ENCODE measurements at places on chromosomes 4 and X.

- no peaks in the 10 kb centered on the region for H3K36me3 ChIP-seq
- H3K4me3 ChIP-seq: no peak overlapping the region
- no peaks in the 10 kb centered on the region for H3K4me1 ChIP-seq
- no peak overlapping the region for H3K27ac ChIP-seq
Measured at GRCh38 chr4:67899096-67899495, 15.3 kb upstream of the TMPRSS11D start.

DNA sequence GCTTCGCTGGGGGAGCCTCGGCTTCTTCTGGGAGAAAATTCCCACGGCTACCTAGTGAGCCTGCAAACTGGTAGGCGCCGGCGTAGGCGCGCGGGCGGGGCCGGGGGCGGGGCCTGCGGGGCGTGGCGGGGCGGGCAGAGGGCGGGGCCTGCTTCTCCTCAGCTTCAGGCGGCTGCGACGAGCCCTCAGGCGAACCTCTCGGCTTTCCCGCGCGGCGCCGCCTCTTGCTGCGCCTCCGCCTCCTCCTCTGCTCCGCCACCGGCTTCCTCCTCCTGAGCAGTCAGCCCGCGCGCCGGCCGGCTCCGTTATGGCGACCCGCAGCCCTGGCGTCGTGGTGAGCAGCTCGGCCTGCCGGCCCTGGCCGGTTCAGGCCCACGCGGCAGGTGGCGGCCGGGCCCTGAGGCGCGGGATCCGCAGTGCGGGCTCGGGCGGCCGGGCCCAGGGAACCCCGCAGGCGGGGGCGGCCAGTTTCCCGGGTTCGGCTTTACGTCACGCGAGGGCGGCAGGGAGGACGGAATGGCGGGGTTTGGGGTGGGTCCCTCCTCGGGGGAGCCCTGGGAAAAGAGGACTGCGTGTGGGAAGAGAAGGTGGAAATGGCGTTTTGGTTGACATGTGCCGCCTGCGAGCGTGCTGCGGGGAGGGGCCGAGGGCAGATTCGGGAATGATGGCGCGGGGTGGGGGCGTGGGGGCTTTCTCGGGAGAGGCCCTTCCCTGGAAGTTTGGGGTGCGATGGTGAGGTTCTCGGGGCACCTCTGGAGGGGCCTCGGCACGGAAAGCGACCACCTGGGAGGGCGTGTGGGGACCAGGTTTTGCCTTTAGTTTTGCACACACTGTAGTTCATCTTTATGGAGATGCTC lies at the start of gene HPRT1:
TSS of gene HPRT1 (plus strand) at position 161 of the 857 bp plus-strand sequence. CDS start at position 308, 147 bp downstream.
- H3K4me3 ChIP-seq: peak within 1 kb of the TSS; percentile 97
- no peaks in the 10 kb centered on the region for H3K4me1 ChIP-seq
- peak; percentile 73 for DNase-seq
- peak within 1 kb of the TSS; percentile 58 for H3K27ac ChIP-seq
- no peaks in the 10 kb centered on the region for H3K27me3 ChIP-seq

- H3K4me3 ChIP-seq: no peak overlapping the region
- H3K27me3 ChIP-seq: no peaks in the 10 kb centered on the region
- no peaks in the 10 kb centered on the region for H3K4me1 ChIP-seq
- no peaks in the 10 kb centered on the region for H3K36me3 ChIP-seq
- H3K27ac ChIP-seq: no peak overlapping the region
Measured at GRCh38 chrX:69203638-69204037, 38.4 kb upstream of the PJA1 start.

DNA sequence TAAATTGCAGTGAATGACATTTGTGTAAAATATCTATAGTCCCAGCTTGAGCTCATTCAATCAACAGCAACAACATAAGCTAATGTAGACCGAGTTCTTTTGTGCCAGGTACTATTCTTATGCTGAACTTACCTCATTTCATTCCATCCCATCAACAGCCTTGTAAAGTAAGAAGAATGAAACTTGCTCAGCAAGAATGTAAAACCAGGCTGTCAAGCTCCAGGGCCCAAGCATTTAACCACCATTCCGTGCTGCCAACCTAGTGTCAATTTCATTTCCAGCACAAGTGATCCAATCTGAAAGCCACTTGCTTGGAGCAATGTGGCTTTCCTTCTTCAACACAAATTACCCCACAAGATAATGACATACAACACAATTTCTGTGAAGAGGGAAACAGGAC lies 36.6 kb downstream of the RASSF6 start:
- no peak overlapping the region for H3K27ac ChIP-seq
- peaks cover 15% of the 10 kb centered on the region for H3K4me1 ChIP-seq
- H3K27me3 ChIP-seq: no peaks in the 10 kb centered on the region
- DNase-seq: no peak
- no peak overlapping the region for H3K4me3 ChIP-seq
- peaks cover 18% of the 10 kb centered on the region for H3K36me3 ChIP-seq

DNA sequence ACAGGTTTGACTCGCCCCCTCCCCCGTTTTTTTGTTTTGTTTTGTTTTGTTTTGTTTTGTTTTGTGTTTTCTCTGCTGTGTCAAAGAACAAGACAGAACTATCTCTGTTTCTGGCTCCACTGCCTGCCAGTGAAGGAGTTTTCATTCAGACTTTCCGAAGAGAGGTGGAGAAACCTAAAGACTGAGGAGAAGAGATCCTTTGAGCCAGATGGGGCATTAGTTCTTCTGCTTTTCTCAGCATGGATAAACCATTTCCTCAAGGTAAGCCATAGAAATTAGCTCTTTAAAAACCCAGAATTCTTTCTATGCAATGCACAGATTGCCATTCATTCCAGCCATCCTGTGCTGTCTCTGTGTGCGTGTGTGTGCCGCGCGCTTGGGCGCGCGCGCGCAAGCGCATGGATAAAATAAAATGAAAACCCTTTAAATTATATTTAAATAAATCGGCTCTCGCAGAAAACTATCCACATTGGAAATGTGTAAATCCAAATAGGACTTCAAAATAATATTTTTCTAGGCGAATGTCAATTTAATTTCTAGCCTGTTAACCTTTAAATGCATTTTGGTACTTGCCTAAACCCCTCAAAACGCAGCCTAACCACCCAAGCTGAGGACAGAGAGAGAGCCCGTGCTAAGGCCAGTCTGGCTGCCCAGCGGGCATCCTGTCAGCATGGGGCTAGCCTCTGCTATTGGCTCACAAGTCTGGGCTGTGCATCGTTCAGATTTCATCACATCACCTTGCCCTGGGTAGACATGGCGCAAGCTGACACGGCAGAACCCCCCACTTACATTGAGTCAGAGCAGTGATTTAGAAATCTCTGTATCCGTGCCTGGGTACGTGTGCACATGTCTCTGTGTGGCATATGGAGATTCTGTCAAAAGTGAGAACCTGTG lies 113.0 kb upstream of the VAMP7 start:
- no peaks in the 10 kb centered on the region for H3K4me1 ChIP-seq
- H3K27me3 ChIP-seq: no peaks in the 10 kb centered on the region
- no peak overlapping the region for H3K27ac ChIP-seq
- H3K4me3 ChIP-seq: no peak overlapping the region
- no peaks in the 10 kb centered on the region for H3K36me3 ChIP-seq

GRCh38 chr4:111792632-111793031 lies 352.6 kb upstream of the FAM241A start:
- DNase-seq: no peak
- no peaks in the 10 kb centered on the region for H3K27me3 ChIP-seq
- H3K4me3 ChIP-seq: no peak overlapping the region
- no peaks in the 10 kb centered on the region for H3K4me1 ChIP-seq

DNA sequence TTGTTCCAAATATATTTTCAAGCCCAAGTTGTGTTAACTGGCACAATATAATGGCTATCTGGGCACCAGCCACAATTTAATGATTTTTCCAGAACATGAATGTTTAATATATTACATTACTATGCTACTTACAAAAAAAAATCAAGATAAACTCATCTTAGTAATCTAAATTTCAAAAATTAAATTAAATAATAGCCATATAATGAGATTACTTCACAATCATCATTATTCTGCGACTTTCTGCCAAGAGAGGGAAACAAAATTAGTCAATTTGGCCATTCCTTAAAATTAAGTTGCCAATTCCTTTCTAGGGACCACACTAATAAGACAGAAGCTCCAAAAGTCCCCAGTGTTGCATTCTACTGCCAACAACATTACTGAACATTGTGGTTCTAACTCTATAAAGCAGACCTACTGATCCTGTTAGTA lies 7.5 kb downstream of the NEK1 start:
- no peaks in the 10 kb centered on the region for H3K27me3 ChIP-seq
- H3K36me3 ChIP-seq: peaks cover 33% of the 10 kb centered on the region
- no peak overlapping the region for H3K4me3 ChIP-seq
- peaks cover 13% of the 10 kb centered on the region for H3K4me1 ChIP-seq
- H3K27ac ChIP-seq: no peak overlapping the region

DNA sequence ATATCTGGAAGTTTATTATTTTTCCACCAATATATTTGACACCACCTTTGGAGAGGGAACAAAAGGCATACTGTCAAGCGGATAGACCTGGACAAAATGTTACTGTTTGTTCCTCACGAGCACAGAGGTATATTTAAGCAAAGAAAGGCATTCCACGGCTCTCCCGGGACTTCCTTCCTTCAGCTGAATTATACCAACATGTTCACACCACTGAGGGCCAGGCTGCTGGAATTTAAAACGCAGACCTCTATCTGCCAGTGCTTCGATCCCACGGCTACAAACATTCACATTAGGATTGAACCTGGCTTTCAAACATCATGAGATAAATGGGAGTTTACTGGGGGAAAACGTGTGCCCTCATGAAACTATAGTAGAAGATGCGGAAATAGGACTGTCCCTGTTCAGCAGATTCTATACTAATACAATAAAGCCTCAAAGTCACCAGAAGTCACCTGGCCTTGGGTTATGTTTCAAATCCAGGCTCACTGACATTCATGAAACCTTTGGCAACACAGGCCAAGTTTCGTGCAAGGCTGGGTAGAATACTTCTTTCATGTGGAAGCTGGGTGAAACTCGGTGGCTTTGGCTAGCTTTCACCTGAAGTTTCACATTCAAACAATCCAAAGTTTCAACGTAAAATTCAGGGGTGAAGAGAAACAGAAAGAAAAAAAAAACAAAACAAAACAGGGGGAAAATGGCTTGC lies 39.5 kb downstream of the SORBS2 start:
- no peak overlapping the region for H3K27ac ChIP-seq
- DNase-seq: no peak
- no peak overlapping the region for H3K4me3 ChIP-seq
- H3K36me3 ChIP-seq: no peaks in the 10 kb centered on the region
- H3K27me3 ChIP-seq: no peaks in the 10 kb centered on the region

GRCh38 chr4:125689805-125690204 lies 375.1 kb downstream of the FAT4 start:
- no peak for DNase-seq
- no peak overlapping the region for H3K4me3 ChIP-seq
- no peaks in the 10 kb centered on the region for H3K27me3 ChIP-seq
- no peaks in the 10 kb centered on the region for H3K4me1 ChIP-seq
- no peaks in the 10 kb centered on the region for H3K36me3 ChIP-seq
- H3K27ac ChIP-seq: no peak overlapping the region

DNA sequence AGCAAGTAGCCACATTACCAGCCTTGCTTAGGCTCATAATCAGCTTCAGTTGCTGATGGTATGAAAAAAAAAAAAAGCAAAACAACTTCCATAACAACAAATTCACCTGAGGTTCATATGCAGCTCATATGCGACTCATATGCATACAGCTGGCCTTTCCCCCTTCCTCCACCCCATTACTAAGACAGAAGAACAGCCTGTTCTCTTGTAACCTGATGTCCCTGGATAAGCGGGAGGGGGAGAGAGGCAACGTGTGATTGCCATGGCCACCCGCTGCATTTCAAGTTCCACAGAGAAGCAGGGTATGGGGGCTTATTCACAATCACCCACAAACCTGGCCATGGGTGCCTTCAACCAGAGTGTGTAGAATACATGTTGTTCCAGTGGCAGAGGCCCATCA lies 95.1 kb upstream of the DGKK start:
- no peaks in the 10 kb centered on the region for H3K4me1 ChIP-seq
- no peaks in the 10 kb centered on the region for H3K36me3 ChIP-seq
- H3K27me3 ChIP-seq: no peaks in the 10 kb centered on the region
- H3K4me3 ChIP-seq: no peak overlapping the region
- H3K27ac ChIP-seq: no peak overlapping the region

DNA sequence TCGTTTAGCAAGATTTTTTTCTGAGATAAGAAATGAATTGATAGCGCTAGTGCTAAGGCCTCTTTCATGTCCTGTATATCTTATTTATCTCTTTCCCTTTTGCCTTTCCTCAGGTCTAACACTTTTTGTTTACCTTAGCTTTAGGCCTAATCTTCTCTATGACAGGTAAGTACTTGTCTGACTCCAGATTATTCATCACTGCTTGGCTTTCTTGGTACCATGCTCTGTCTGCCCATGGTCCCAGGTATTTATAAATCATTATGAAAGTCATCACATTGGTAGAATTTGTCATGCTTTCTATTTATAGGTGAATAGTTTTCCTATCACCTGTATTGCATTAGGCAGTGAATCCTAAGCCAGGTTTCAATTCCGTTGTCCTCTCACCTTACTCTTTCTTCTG lies 99.5 kb upstream of the CTSO start:
- peaks cover 20% of the 10 kb centered on the region for H3K4me1 ChIP-seq
- no peaks in the 10 kb centered on the region for H3K36me3 ChIP-seq
- no peak for DNase-seq
- H3K27ac ChIP-seq: peak overlapping the region; percentile 18
- H3K4me3 ChIP-seq: no peak overlapping the region
- H3K27me3 ChIP-seq: no peaks in the 10 kb centered on the region

GRCh38 chrX:54045563-54046228 lies 1.4 kb upstream of the PHF8 start:
- no peaks in the 10 kb centered on the region for H3K4me1 ChIP-seq
- H3K4me3 ChIP-seq: no peak overlapping the region
- H3K36me3 ChIP-seq: peaks cover 3% of the 10 kb centered on the region
- no peak for DNase-seq
- H3K27ac ChIP-seq: no peak overlapping the region
- no peaks in the 10 kb centered on the region for H3K27me3 ChIP-seq

DNA sequence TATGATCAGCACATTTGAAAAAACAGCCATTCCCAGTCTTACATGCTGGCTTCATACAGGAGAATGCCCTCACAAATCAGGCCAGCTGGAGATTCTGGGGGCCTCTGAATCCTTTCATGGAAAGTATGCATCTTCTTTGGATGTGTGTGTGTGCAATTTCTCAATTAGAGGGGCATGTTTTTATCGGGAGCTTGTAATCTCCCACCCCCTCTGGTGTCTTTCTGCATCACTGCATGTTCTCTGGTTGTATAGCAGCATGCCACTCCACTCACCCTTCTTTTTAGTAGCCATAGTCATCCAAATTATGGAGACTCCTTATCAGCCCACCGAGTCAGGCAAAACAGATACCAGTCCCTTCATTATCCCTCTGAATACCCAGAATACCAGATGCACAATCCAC lies 282.2 kb upstream of the SLIT2 start:
- H3K4me3 ChIP-seq: no peak overlapping the region
- no peaks in the 10 kb centered on the region for H3K27me3 ChIP-seq
- H3K27ac ChIP-seq: no peak overlapping the region
- no peaks in the 10 kb centered on the region for H3K36me3 ChIP-seq
- H3K4me1 ChIP-seq: peaks cover 4% of the 10 kb centered on the region

DNA sequence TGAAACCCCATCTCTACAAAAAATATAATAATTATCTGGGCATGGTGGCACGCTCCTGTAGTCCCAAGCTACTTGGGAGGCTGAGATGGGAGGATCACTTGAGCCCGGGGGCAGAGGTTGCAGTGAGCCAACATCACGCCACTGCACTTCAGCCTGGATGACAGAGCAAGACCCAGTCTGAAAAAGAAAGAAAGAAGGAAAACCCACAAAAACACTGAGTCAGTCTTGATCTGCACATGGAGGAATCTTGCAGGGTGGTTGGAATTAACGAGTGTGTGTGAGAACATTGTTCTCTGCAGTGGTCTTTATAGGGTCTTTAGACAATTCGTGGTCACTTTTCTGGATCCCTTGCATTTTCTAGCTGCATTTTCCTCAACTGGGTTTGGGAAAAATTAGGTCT lies 23.2 kb downstream of the ADD1 start:
- no peak for DNase-seq
- H3K4me1 ChIP-seq: no peaks in the 10 kb centered on the region
- H3K4me3 ChIP-seq: no peak overlapping the region

- no peak overlapping the region for H3K27ac ChIP-seq
- no peaks in the 10 kb centered on the region for H3K36me3 ChIP-seq
- H3K27me3 ChIP-seq: no peaks in the 10 kb centered on the region
- DNase-seq: no peak
Measured at GRCh38 chr4:6506616-6507140, 34.3 kb upstream of the PPP2R2C start.

Data from RWPE2 (cell line).